ENCODE measurements at places on chromosomes 2 and 18.

- DNase-seq, result no peak
Observed at GRCh38 chr2:167817908-167818307, 429.5 kb downstream of the STK39 start.

- DNase-seq, result no peak
Observed at GRCh38 chr18:13616525-13617035, 109.8 kb downstream of the FAM210A start.

DNA sequence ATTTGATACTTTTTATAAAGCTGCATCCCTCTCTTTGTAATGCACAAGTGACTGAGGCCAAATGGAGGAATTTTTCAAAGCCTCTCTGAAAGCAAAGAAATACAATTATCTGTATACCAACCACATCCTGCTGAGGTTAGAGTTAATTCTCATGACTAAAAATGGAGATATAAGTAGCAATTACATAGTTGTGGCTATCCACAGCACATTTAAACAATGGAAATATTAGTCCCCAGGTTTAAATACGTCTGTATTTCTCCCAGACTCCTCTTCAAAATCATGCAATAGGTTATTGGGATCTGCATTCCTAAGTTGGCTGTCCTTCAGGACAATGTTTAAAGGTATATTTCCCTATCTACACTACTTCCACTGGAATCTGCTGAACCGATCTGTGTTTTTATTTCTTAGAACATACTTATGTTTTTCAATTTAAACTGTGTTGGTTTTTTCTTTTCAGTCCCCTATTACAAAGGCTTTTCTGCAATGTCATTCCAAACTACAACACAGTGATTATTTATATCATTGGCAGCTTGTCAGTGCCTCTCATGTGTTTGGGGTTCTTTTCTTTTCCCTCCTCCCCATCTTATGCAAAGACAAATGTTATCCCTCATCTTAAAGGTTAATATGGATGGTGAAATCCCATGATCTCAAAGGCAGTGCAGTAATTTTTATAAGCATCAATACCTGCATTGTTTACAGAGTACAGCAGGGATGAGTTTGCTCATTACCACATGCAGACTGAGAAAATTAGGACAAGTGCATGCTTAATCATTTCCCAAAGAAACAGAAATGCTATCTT, 134.8 kb upstream of the FSHR start:
- DNase-seq, result no peak

DNA sequence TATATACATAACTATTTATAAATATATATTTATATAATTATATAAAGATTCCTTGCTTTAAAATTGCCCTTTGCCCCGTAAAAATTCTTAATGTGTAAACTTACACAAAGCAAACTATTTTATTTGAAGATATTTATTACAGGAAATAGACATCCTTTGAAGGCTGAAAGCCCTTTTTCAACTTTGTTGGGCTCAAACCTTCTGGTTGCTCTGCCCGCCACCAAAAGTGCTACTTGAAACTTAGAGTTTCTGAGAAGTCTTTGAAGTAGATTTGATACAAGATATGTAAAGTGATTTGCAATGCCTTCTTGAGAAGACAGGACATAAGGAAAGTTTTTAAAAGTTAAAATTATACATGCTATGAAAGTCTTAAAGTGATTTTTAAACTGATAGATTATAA, 36.6 kb upstream of the METAP1D start:
- DNase-seq, result no peak

DNA sequence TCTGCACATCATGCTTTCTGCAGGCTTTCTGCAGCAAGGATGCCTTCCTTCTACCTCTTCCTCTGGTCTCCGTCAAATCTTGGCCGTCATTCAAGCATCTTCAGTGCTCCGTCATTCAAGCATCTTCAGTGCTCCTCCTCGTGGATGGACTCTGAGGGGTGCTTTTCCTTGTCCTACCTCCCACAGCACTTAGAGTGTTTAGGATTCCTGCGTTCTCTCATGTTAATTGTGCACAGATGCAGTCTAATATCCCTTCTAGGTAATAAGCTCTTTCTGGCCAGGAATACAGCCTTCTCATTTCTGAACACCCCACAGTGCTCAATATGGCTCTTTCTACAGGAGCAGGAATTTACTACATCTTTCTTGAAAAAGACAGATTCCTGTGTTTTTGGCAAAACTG, 59.8 kb downstream of the ZNF236 start:
- no peak for DNase-seq

DNA sequence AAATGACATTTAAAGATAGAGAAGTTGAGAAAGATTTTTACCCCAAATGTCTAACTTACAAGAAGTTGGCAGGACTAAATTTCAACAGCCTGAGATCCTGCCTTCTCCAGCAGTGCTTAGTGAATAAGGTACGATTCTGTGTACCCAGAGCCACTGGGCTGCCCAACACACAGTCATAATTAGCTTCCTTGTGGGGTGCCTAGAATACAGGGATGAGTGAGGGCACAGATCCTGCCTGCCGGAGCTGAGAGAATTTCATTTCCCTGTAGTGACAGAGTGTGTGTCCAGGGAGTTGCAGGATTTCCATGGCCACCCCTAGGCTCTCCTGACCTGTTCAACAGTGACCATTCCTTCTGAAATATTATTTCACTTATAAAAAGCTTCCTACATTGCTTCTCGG, 27.0 kb downstream of the GREB1 start:
- no peak for DNase-seq

DNA sequence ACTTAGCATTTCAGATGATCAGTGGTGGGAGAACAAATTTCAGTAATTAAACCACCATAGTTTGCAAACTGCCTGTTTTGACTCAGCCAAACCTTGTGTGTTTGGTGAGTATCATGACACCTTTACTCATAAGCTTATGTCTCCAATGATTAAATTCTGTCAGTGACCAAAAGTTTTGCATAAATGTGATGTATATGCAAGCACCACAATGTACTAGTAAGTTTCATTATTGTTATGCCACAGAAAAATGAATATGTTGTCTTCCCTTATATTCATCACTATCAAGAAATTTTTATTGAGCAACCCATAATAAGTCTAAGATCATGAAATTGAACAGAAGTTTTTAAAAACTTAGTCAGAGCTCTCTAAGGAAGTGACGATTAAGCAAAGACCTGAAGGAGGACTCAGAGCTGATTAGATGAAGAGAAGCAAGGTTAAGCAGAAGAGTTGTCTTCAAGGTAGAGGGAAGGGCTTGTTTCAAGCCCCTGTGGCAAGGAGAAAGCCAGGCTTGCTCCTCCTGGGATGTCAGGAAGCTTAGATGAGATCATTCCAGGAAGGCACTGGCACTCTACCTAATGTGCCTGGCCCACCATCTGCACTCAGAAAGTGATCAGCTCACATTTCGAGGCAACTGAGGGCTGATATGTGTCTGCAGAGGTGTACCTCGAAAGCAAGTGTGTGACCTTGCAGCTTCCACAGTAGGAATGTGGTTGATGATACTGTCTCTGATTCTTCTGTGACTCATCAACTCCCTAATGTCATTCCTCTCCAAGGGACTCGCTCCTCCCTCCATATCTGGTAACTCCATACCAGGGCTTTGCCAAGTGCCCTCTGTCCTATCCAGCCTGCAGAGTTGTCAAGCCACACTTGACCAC, 54.7 kb downstream of the KCTD18 start:
- no peak for DNase-seq

DNA sequence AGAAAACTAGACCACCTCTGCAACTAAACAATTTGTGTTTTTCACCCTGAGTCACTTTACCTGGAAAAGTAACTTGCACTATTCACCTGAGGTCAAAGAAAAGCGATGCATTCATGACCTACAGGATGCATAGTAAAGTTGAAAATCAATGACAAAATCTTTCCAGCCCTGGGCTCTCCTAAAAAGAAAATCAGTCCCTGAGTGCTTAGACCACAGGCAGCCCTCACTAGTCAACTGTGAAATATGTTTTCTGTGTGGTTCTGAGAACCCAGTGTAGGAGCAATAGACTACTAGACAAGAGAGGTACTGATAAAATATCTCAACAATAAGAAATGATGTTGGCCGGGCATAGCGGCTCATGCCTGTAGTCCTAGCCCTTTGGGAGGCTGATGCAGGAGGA, 133.1 kb downstream of the TXNL1 start:
- no peak for DNase-seq

- peak; percentile 58 for DNase-seq
Observed at GRCh38 chr2:197197895-197198311, 112.7 kb downstream of the ANKRD44 start.

DNA sequence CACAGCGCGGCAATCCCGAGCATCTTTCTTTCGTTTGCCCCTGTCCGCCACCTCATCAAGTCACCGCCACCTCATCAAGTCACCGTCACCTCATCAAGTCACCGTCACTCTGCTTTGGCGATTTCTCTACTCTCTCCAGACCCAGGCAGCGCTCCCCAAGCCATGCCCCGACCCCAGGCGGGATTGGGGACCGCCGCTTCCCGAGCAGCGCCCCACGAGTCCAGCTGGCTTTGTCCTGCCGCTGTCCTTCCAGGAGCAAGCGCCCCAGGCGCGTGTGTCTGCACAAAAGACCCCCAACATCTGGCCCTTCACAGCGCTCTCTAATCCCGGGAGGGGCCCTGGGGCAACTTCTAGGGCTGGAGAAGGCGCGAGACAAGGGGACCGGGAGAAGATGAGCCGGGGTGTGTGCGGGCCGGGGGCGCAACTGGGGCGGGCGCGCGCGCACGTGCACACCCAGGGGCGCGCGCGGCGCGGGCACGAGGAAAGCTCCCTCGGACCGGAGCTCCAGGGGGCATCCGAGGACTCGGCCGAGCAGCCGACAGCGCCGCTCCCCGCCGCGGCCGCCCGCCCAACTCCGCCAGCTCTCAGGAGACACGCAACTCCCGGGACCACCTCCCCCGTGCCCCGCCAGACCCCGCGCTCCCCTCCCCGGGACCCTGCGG, 633 bp upstream of the RNF152 start:
- peak; percentile 34 for DNase-seq

DNA sequence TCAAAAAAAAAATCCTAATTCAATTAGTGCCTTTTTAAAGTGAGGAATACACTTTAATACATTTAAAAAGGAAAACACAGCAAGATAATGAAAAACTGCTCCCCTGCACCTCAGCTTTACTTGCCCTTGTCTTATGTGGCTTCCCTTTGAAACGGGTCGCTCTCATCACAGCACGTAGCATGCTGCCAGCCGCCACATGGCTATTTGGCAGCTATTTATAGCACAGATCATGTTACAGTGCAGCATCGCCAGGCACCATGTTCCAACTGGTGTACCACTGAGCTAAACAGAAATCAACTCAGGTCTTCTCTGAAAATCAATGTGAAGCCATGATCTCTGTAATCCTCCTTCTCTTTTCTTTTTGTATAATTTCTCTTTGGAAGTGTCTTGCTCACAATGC, 65.1 kb downstream of the TMEM182 start:
- no peak for DNase-seq

- no peak for DNase-seq
Observed at GRCh38 chr18:79384151-79384807, 11.5 kb upstream of the NFATC1 start.

DNA sequence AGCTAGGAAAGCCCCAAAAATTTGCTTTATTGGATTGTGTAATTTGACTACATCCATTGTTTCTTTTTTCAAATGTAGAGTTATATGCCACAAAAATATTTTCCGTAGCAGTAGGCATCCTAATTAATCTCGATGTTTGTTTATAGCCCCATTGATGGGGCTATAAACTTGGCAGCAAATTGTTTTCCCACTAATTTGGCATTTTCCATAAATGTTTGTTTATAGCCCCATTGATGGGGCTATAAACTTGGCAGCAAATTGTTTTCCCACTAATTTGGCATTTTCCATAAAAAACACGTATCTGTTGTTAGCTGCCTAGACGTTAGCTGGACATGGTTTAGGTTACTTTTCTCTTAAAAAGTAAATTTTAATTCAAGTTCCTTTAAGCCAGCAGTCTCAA, 23.8 kb downstream of the MSH2 start:
- DNase-seq, result no peak

- DNase-seq, result no peak
Observed at GRCh38 chr2:72133721-72134407, 13.8 kb downstream of the CYP26B1 start.

GRCh38 chr2:232422051-232422450, 15.4 kb downstream of the ALPG start:
- no peak for DNase-seq

DNA sequence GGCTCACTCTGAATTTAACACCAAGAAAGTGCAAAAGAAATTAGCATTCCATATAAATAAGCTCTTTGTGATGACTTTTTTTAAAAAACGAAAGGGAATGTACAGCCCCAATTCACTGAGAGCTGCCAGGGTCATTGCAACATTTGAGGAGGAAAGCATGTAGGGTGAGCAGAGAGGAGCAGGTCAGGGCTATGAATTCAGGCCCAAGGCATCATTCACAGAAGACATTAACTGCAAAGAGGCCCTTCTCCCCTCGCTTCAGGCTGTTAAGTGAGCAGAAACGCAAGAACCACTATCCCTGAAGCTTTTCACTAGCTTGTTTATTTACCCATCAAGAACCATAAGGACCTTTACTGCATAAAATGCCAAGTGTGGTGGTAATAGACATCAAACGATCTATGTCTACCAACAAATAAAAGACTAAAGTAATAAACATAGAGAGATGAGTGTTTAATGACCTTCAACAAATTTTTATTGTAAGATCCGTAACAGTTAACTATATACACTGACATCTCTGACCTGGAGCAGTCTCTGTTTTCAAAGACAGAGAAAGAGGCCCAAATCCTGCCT, 333.1 kb upstream of the HNRNPA3 start:
- no peak for DNase-seq

GRCh38 chr18:26435415-26436095, 112.8 kb downstream of the KCTD1 start:
- DNase-seq, result no peak

DNA sequence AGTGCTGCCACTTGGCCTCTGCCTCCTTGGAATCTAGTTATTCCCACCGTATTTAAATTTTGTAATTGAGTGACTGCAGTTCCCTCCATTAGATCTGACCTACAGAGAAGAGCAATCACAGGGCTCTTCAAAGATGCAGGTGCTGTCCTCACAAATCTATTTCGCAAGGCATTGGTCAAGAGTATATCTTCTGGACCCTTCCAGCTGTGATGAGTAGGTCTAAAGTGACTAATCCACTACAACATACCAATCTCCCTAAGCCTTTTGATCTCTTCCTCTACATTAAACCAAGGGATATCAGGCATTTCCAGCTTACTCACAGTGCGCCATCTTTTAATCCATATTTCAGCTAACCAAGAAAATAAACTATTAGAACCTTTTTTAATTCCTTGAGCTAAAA, 65.1 kb upstream of the COL3A1 start:
- no peak for DNase-seq

DNA sequence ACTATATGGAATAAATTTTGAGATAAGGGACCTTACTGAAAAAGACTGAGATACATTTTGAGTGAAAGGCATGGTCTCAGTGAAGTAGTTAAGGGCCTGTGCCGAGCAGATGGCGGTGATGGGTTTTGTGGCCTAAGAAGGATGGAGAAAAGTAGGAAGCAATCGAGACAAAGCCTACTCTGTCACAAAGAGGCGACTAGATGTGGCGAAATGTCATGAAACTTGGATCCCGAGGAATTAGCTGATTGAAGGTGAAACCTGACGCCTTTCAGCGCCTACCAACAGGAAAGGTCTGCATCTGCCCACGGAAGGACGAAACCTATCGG, 558 bp upstream of the CEP192 start:
- no peak for DNase-seq

GRCh38 chr2:191724015-191724414, 46.1 kb downstream of the NABP1 start:
- DNase-seq, result no peak

- DNase-seq, result no peak
Observed at GRCh38 chr18:24846138-24846537, 385.7 kb downstream of the HRH4 start.

Data from naive thymus-derived CD8-positive, alpha-beta T cell (primary cell).